NCI-H1048 (cell line): ENCODE measurements at places on chromosomes 13 and 19.

DNA sequence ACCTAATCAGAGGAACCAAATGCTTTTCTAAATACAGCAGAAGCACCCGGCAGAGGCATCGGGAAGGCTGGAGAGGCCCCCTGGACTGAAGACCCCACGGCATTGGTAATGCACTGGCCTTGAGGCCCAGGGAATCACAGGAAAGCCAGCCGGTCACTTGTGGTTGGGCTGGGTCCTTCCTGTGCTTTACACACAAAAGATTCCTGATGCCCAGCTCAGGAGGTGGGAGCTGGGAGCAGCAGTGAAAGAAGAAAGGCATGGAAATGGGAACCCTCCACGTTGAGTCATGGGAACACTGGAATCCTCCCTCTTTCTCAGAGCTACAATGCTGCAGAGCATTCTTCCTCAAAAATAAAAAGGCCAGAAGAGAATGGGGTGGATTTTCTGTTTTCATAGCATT, 126.4 kb downstream of the TNFRSF19 start:
- no peak for DNase-seq

DNA sequence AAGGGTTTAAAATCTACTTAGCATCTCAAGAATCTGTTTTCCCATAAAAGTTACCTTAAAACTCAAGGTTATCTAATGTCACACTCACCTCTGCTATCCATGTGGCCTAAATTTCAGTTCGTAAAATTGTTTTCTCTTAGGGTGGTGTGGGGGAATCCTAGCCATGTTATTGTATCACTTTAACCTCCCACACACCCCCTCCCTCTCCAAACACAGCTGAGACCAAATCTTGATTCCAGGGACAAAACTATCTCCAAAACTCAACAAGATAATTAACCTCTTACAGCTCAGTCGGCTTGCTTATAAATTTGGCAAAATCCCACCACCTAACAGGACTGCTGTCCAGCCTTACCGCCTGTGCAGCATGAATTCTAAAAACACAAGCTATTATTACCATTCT, 3.8 kb downstream of the CARS2 start:
- no peak for DNase-seq

- no peak for DNase-seq
These were observed 17.0 kb upstream of the KCNN1 start for GRCh38 chr19:17949956-17950309.

GRCh38 chr13:104571161-104571892, 1505.1 kb upstream of the SLC10A2 start:
- peak; percentile 84 for DNase-seq

DNA sequence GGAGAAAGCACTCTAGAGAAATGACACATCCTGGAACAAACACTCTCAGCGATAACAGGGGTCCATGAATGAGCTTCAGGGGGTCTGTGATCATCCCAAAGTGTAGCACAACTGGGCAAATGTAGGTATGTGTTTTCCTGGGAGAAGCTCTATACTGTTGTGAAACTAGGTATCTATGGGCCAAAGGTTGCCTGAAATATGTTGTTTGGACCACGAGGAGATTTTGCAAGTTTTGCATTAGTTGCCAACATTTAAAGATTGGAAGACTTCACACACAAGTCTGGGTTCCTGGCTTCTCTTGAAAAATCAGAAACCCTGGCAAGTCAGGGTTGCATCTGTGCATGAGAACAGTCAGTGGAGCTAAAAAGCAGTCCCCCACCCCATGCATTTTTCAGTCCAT, 26.7 kb upstream of the POU2F2 start:
- DNase-seq: no peak

- DNase-seq: no peak
These were observed 201.7 kb upstream of the UBL3 start for GRCh38 chr13:30052120-30052519.

DNA sequence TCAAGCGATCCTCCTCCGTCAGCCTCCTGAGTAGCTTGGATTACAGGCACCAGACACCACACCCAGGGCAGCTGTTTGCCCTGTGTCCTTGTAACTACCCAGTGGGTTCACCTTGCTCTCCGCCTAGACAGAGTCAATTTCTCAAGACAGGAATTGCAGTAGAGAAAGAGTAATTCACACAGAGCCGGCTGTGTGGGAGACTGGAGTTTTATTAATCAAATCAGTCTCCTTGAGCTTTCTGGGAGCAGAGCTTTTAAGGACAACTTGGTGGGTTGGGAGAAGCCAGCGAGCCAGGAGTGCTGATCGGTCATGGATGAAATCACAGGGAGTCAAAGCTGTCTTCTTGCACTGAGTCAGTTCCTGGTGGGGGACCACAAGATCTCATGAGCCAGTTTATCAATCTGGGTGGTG, 20.6 kb upstream of the ADGRE1 start:
- no peak for DNase-seq

- no peak for DNase-seq
These were observed 31.3 kb upstream of the USE1 start for GRCh38 chr19:17183858-17184321.

DNA sequence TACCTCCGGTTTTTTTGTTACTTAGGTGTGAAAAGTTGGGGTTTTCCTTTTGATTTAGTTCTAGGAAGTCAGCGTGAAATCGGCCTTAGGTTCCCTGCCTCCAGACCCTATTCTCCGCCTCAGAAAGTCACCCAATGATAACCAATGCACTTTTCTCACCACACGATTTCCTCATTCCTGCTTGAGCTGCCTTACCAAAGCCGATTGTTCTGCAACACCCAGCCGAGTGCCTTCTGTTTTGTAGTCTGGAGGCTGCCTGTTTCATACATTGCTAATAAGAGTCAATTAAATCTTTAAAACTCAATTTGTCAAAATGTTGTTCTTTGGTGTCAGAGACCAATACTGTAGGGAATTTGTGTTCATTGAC, 39.7 kb downstream of the GJA3 start:
- DNase-seq: no peak

GRCh38 chr19:10920781-10921180, 7.7 kb downstream of the YIPF2 start:
- no peak for DNase-seq

DNA sequence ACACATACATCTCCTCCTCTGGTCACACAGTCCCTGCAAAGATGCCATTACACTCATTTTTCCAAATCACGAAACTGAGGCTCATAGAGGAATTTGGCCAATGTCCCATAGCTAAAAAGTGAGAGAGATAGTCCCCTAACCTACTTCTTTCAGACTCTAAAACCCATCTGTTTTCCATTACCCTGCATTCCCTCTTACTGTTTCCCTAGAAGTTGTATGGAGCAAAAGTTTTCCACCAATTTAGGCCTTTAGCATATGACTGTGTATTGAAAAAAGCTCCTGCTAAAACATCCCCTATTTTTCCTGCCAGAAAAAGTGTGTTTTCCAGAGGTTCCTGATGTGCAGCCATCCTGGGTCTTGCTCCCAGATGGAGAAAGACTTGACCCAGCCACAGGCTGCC, 16.3 kb downstream of the SERP2 start:
- DNase-seq: no peak

DNA sequence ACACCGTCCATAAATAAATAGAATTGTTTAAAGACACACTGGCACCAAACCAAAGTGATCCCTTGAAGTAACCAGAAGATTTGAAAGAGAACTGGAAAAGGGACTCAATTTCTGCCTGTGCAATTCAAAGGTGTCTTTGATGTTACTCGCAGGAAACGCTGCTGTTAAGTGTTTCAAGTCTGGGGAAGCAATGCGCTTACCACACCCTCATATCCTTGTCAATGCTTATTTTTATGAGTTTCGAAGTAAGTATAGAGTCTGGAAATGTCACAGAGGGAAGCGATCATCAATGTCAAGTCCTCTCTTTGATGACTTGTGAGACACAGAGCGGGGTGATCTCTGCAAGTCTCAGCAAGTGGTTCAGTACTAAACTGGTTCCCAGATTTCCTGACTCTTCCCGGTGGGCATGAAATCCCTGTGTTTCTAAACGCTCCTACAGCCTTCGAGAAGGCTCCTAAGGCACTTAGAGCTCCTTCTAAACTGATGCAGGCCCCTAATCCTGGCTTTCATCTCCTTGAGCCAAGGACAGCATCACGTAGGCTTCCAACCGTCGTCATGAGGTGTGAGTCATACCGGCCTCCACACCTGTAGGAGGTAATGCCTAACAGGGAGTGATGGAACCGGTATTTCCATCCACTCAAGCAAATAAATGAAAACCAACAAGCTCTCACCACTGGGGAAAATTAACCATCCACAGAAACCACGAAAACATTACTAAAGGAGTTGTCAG, 22.8 kb downstream of the SYDE1 start:
- no peak for DNase-seq

- DNase-seq: no peak
These were observed 110.5 kb downstream of the LRCH1 start for GRCh38 chr13:46663206-46664037.

GRCh38 chr13:110653271-110653670, 37.9 kb downstream of the NAXD start:
- no peak for DNase-seq

DNA sequence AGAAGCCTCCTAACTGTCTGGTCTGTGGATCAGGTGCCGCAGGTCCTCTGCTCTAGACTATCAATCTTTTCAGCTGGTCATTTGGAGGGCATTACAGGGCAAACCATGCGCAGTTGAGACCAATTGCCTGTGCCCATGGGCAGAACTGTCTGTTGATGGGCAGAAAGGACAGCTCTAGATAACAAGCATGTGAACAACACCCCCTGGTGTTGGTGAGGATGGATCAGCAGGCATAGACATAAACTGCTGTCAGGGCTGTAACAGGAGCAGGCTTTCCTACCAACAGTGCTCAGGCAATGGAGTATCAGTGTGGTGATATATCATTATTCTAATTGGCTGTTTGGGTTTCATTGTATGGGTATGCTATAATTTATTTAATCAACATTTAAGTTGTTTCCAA, 104.7 kb upstream of the KL start:
- no peak for DNase-seq

DNA sequence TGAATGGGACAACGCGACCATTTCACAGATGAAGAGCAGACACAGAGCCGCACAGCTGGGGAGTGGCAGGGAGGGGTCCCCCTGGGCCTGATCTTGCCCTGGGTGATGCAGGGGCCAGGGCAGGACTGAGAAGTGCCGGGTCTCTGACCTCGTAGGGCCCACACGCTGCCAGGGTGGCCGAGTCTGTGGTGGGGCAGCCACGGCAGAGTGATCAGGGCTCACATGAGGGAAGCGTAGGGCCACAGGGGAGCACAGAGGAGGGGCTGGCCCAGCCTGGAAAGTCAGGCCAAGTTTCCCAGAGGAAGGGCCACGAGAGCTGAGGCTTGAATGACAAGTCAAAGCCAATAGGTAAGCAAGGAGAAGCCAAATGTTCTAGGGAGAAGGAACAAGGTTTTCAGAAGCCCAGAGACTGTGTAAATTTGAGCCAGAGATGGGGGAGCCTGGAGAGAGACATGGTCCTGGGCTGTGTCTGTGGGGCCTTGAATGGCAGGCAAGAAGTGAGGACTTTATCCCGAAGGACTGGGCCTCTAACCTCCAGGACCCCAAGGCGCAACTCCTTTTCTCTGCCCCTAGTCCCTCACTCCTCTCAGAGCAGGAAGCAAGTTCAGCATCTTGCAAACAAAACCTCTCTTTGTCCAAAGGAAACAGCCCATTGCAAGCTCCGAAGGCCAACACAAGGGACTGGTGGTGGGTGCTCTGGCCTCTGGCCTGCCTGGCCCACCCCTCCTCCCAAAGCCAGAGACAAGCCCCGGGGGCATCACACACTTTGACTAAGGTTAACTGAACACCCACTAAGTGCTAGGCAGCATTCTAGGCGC, 31.7 kb upstream of the FXYD3 start:
- DNase-seq: no peak

GRCh38 chr19:2043961-2044708, 6.9 kb downstream of the MKNK2 start:
- DNase-seq: no peak

GRCh38 chr19:42092350-42092749, 16.4 kb downstream of the ZNF574 start:
- DNase-seq: no peak

DNA sequence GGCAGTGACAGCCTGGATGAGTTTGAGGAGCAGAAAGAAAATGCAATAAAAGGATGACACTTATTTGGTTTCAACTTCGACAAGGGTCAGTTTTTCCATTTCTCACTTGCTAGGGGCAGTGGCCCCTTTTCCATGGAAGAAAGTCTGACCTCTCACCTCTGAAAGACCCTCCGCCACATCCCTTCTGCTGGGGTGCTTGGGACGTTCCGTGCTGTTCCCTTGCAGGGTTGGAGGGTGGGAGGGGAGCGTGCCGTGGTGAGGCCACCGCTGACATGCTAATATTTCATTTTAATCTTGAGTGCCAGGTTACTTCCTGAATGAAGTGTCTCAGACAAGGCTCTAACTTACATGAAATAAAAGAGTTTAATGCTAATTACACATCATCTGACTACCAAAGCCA, 5.2 kb upstream of the ZNF536 start:
- DNase-seq: no peak

GRCh38 chr13:46983881-46984280, 87.0 kb upstream of the HTR2A start:
- no peak for DNase-seq
